ENCODE measurements at places on chromosomes 6 and 20. TPM values are rescaled to one million over a fixed set of nuclear protein-coding genes. Genes with fewer than 3 reads are reported as not detected.

DNA sequence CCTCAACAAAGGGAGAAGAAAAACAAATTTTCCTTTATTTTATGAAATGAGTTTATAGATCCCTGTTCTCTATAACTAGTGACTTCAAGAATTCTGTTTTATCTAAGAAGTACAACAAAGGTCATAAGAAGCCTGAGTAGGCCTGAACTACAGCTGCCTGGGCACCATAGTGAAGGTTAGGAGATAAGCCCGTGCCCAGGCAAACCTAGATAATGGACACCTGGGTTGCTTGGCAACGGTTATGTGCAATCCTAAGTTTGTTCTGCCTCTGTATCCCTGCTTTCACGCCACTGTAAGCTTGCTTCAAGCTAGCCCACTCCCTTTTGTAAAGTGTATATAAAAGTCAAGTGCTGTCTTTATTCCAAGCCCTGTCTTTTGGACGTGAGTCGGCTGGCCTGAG, 23.2 kb downstream of the SCGN start:
- no peaks in the 10 kb centered on the region for H3K27me3 ChIP-seq
- H3K4me1 ChIP-seq: no peaks in the 10 kb centered on the region
- H3K4me3 ChIP-seq: no peak overlapping the region

- H3K36me3 ChIP-seq: no peaks in the 10 kb centered on the region
- H3K4me1 ChIP-seq: no peaks in the 10 kb centered on the region
- H3K4me3 ChIP-seq: no peak overlapping the region
- no peaks in the 10 kb centered on the region for H3K27me3 ChIP-seq
- no peak overlapping the region for H3K27ac ChIP-seq
Observed at GRCh38 chr6:25907475-25908014, 22.9 kb downstream of the SLC17A2 start.

- H3K4me1 ChIP-seq: no peaks in the 10 kb centered on the region
- no peaks in the 10 kb centered on the region for H3K27me3 ChIP-seq
- no peak overlapping the region for H3K27ac ChIP-seq
- no peak overlapping the region for H3K4me3 ChIP-seq
- H3K36me3 ChIP-seq: no peaks in the 10 kb centered on the region
Observed at GRCh38 chr6:7100072-7100752, 7.5 kb upstream of the RREB1 start.

Gene PRRT1
- 0.61 TPM for polyA plus RNA-seq

Gene CASS4
- polyA plus RNA-seq: 65.8 TPM
